SW 1271 (cell line): ENCODE measurements at places on chromosomes 5 and 9.
A peak's percentile ranks its signal among the peaks of the same experiment; 100 is the strongest.

GRCh38 chr5:113245427-113246225 is 189.2 kb downstream of the TSSK1B start:
- DNase-seq, result no peak

- no peak for DNase-seq
Measured at GRCh38 chr9:80144856-80145255, 573.1 kb downstream of the TLE4 start.

- peak; percentile 42 for DNase-seq
Measured at GRCh38 chr5:73135429-73136054, 15.2 kb downstream of the TMEM171 start.

GRCh38 chr9:131400627-131401026 is 6.7 kb downstream of the PRRC2B start:
- DNase-seq, result no peak

- no peak for DNase-seq
Measured at GRCh38 chr5:59582746-59583145, 310.8 kb downstream of the PDE4D start.

DNA sequence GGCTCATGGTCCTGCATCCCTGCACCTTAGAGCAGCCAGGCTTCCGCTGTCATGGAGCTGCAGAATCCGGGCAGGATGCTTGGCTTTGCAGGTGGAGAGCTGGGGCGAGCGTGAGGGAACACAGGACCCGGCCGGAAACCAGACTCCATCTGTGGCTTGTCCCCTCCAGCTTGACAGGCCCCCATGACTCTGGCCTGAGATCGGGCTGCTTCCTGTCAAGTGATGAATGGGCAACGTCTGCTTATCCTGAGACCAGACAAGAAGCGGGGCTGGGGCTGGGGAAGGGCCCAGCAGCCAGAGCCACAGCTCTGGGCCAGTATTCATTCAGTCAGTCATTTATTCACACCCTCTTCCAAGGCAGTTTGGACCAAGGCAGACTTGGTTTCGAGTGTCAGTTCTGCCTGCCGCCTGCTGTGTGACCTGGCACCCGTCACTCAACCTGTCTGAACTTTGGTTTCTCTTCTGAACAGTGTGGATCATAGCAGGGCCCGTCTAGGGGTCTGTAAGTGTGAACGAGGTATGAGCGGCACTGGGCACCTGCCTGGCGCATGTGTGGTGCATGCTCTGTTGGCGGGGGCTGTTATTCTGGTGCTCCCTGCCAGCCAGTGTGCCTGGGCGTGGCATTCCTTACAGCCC is 37.5 kb downstream of the NEK6 start:
- no peak for DNase-seq

DNA sequence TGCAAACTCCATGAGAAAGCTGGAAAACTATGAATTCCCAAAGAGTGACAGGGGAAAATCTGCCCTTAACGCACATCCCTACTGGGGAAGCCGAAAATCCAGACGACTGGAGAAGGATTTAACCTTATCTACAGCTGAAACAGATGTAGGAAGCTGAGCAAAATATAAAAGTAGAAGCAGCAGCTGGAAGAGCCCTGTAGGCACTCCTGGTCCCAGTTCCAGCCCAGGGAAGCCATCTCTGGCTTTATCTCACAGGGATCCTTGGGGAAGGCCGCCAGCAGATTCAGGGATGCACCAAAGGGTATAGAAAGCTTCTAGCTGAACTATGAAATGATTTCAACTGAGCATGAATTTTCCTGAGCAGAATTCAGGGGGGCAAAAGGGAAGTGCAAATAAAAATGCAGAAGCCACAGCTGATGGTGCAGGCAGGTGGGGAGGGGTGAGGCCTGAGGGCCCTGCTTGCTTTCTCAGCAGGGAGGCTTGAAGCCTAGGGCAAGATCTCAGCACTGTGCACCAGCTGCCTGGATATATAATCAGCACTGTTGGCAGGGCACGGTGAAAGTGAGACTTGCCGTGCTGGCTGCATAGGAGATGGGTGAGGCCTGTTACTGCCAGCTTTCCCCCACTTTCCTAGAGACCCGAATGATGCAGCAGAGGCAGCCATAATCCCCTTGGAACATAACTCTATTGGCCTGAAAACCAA is 2019.5 kb upstream of the NUDT12 start:
- no peak for DNase-seq

DNA sequence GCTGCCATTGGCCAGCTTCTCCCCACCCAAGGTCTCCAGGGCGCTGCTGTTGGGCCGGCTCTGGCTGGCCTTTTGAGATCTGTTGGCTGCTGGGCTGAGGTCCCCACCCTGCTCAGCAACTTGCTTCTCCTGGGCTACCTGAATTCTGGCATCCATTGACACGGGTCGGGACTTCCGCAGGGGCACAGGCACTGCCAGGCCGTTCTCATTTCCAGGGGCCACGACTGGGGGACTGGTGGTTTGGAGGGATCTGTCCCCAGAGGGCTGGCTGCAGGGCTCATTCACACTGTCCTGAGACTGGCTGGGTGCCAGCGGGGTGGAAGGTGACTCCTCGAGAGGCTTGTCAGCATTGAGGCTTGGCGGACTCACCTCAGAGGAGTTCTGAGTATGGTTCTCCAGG is 87.1 kb upstream of the FBXW11 start:
- no peak for DNase-seq

DNA sequence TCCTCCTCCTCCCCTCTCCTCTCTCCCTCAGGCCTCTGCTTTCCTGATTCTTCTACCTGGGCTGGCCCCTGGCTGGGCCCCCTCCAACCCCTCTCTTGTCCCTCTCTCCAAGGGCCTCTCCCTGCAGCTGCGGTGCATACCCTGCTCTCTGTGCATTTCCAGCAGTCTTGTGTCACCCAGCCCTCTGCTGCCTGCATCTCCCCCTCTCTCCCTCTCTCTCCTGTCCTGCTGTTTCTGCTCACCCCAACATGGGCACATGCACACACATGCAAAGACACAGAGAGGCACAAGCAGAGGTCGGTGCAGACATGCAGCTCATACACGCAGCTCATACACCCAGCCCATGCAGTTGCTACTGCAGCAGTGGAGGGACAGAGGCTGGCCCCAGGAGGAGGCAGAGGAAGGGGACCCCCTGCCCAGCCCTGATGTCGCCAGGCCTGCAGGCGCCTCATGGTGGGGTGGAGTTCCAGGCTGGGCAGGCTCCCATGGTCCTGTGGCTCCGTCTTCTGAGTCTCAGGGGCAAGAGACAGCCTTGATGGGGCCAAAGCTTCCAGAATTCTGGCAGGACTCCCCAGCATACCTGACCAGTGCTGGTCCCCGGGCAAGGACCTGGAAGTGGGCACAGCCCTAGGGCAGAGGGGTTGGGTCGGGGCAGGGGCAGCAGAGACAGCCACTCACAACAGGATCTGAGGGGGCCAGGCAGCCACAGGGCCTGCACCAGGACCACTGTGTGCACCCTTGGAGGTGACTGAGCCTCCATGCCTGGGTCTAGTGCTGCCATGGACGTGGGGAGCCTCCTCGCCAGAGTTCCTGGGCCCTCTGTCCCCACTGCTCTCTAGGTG is 216.9 kb downstream of the C9orf50 start:
- no peak for DNase-seq

- DNase-seq, result no peak
Measured at GRCh38 chr5:8229551-8229950, 360.6 kb downstream of the MTRR start.

DNA sequence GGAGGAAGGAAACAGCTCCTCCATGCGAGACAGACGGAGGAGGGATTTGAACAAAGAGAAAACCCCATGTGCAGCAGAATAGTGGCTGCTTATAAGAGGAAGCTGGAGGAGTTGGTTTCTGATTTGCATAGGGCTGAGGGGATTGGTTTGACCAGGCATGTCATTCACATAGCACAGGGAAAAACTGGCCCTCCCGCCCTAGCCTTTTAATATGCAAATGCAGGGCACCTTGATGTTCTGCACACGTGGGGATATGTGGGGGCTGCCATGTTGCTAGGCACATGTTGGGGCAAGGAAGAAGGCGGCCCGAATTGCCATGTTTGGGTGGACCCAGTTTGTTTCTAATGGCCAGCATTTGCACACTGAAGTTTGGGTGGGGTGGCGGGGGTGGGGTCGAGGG is 42.2 kb downstream of the OSMR start:
- DNase-seq, result no peak

DNA sequence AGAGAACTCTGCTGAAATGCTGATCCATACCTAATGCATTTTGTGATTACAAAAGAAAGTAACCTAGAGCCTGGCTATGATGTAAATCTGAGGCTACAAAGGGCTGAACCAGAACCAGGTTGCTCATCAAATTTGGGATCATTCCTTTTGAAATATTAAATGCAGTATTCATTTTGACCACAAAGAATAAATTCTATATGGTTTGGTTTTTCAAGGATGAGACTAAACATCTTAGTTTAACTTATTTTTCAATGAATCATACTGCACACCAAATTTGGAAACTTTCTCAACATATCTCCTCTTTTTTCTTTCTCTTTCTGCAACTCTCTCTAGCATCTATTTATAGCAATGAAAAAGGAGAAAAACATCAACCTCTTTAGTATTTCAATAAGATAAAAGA is 46.5 kb downstream of the CEMIP2 start:
- DNase-seq, result no peak

DNA sequence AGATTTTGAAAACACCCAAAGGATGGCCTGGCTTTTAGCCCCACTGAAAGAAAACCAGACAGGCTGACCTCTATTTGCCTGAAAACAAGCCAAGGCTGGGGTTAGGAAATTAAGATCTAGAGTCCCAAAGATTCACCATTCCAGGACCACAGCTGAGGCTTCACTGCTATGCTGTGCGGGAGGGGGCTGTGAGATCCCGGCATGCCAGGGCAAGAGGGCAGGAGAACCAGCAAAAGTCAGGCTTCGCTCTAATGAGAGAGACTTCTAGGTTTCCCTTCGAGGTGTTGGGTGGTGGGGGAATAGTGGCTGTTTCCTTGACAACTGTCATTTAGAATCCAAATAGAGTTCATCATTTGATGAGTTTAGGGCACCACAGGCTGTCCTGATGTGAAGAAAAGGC is 152.9 kb upstream of the NFIB start:
- DNase-seq, result no peak
